Stimulated activated CD8-positive, alpha-beta memory T cell treated with anti-CD3 and anti-CD28 coated beads, Interleukin-15, amount 100 ng/mL, for 4 hours (primary cell): ENCODE measurements at places on chromosomes 13 and 19.

DNA sequence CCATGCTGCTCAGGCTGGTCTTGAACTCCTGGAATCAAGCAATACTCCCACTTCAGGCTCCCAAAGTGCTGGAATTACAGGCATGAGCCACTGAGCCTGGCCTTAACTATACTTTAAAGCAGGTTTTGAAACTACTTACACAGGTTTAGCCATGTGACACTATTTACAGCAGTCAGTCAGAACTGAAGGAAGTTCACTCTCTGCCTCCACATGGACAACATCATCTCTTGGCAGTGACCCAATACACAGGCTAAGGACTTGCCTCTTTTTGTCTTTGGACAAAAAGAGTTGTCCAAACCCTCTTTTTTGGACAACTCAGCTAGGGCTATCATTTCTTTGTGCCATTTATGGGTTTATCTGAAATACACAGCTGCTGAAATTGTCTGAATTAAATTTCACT is 89.0 kb upstream of the CLDN10 start:
- no peak for DNase-seq

- no peak for DNase-seq
These were observed 57.5 kb upstream of the KCTD4 start for GRCh38 chr13:45258334-45258675.

DNA sequence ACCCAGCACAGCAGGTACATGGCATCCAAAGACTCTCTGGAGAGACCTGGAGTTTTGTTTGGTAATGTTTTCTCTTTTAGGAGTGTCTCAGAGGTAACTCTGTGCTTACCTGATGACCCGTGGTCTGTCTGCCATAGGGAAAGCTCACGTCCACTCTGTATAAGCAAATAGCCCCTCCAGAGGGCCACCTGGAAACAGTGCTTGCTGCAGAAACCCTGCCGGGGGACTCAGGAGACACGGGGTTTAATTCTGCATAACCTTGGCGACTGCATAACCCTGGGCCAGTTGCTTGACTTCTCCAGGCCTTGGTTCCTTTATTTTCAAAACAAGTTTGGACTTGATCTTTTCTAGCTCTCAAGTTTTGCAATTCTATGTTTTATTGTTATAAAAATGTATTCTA is 187.2 kb upstream of the SOX1 start:
- DNase-seq: no peak

- DNase-seq: no peak
These were observed 697.5 kb downstream of the SLITRK1 start for GRCh38 chr13:83184819-83185218.

DNA sequence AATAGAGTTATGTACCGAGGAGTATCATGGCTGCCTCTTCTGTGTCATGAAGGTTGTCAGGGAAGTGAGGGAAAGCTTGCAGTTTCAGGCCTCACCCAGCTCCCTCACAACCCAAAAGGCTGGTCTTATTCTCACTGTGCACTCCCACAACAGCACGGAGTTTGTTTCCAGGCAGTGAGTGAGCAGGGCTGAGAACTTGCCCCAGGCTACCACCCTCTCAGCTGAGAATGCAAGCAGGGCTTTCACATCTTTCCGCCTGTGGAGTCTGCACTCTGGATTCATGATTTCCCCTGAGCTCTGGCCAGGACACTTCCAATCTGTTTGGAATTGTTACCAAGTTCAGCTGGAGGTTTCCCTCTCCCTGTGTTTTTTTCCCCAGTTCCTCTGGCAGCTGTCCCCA is 2284.7 kb upstream of the PCDH20 start:
- no peak for DNase-seq

- no peak for DNase-seq
These were observed 28.0 kb downstream of the BTBD2 start for GRCh38 chr19:1987197-1988187.

GRCh38 chr13:44273216-44273615 is 100.4 kb upstream of the SERP2 start:
- no peak for DNase-seq

- no peak for DNase-seq
These were observed 1.5 kb downstream of the PLEKHF1 start for GRCh38 chr19:29666578-29667386.

- DNase-seq: no peak
These were observed 926 bp downstream of the PRR12 start for GRCh38 chr19:49591731-49592485.

DNA sequence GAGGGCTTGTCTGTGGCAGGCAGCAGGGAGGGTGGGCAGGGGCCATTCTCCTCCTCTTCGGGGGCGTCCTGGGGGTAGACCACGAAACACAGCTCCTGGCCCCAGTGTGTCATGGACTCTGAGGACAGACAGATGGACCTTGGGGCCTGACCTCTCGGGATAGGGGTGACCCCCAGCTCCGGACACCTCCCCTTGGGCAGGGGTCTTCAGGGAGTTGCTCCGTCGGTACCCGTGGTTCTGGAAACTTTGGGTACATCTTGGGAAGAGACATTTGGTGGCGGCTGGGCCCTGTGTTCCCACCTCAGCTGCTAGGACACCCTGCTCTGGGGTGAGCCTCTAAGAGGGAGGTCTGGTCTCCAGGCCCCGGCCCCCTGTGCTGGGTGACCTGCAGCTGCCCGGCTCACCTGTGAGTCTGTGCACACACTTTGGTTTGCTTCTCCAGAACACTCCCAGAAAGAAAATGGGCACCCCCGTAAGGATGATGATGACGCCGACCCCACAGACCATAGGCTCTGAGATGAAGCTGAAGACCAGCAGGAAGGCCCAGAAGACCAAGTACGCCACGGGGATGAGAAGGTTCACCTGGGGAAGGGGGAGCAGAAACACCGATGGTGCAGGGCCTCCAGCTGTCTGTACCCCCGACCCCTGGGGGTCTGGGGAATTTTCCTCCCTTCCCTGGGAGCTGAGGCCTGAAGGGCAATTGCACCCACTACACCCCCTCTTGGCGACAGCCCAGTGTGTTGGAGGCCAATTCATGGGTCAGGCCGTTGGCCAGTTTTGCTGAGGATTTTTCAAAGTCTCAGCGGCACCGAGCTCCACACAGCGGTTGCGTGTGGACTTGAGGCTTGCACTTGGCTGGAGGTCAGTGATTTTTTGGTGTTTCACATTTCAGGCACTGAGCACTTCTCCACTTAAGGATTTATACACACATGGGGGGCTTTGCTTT is 15.0 kb downstream of the LRP3 start:
- DNase-seq: no peak

DNA sequence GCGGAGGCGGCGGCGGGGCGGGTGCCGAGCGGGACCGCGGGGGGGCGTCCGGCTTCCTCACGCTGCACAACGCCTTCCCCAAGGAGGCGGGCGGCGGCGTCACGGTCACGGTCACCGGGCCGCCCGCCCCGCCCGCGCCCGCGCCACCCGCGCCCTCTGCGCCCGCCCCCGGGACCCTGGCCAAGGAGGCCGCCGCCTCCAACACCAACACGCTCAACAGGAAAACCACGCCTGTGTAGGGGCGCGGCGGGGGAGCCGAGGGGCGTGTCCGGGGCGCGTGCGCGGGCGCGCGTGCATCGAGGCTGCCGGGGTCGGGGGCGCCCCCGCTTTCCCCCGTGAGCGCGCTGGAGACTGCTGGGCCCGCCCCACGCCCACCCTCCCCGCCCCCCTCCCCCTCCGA is 8.8 kb upstream of the CACNG6 start:
- DNase-seq: no peak

- no peak for DNase-seq
These were observed 1.1 kb upstream of the PSMC4 start for GRCh38 chr19:39969681-39970424.

GRCh38 chr19:30062065-30062906 is 120.2 kb downstream of the URI1 start:
- no peak for DNase-seq

- DNase-seq: no peak
These were observed 545.4 kb upstream of the GPC6 start for GRCh38 chr13:92681239-92681638.

DNA sequence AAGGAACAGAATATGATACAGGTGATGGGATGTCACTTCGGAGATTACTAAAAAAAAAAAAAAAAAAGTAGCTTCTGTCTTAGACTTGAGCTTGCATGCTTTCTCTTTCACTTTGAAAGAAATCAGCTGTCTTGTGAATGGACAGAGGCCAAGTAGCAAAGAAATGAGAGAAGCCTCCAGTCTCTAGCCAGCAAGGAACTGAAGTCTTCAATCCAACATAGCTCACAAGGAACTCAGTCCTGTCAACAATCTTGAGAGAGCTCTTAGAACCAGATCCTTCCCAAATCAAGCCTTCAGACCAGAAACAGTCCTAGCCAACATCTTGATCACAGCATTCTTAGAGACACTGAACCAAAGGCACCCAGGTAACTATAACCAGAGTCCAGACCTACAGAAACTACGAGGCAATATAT is 7.7 kb downstream of the N4BP2L2 start:
- DNase-seq: no peak

DNA sequence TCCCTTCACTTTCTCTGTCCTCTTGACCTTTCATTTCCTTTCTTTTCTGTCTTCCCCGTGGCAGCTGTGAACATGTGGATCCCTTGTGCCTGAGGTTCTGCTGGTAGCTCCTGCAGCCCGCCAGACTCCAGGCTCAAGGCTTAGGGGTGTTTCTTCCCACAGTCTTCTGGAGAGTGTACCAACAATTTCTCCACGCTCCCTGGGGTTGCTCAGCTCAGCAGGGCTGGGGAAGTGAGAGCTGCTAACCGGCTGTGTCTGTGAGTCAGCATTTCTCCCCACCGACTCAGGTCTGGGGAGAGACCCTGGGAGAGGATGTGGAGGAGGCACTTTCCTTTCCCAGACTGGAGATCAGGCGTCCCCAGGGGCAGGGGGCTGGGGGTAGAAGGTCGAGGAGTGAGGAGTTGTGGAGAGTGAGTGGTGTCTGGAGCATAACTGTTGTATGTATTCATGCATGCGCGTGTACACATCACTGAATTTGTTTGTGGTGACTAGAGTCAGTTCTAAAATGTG is 193.6 kb downstream of the KCNRG start:
- no peak for DNase-seq

DNA sequence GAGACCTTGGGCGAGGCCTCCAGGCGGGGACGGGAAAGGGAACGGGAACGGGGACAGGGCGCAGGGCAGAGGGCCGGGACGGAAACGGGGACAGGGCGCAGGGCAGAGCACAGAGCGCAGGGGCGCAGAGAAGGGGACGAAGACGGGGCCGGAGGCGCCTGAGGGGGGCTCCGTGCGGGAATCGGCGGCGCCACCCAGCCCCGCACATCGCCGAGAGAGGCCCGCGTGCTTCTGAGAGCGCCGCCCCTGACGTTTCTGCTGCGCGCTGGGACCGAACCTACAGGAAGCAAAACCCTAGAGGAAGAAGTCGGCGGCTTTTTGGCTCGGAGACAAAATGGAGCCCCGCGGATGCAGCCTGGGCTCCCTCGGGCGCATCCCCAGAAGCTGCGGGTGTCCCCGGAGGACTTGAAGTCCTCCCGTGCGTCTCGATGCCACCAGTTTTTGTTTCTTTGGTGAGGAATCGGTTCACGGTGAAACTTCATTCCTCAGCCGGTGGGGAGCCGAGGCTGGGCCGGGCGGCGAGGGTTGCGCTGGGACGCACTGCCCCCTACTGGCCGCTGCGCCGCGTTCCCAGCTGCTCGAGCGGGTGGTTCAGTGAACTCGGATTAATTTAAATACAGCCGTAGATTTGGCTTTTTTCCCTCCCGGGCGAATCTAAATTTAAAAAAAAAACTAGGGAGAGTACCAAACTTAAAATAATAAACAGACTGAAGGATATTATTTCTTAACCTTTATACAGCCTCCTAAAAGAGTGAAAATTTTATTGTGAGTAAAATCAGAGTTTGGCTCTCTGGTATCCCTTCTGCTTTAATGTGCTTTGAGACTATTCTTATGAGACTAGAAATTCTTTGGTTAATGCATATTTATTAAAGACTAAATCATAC is 350.0 kb upstream of the ARGLU1 start:
- DNase-seq: peak; percentile 21

DNA sequence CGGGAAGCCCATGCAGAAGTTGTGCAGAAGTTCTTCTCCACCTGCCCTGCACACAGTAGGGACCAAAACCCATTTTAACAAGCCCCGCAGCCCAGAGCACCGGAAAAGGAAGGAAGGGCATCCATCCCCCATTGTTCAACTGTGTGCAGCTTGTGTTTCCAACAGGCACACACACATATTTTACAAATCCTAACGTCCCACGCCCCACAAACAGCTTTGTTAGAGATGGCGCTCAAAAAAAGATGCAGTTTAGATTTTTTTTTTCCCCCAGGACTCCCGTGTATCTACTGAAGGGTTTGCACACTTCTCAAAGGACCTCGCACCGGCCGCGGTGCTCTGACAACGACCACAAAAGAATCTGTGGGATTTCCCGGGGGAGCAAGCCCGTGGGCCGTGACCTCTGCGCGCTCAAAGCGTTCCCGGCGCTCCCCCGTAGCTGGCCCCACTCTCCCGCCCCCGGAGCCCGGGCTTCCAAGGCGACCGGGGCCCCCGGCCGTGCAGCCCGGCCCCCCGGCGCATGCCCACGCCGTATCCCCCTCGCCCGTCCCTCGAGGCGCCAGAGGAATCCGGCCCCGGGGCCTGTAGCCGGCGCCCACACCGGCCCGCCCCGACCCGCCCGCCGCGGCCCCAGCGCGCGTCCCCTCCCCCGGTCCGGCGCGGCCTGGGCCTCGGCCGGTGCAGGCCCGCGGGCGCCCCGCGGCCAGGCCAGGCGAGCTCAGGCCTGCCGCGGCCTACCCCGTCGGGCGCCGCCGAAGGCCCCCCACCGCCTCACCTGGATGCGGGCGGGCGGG is 523 bp downstream of the ELAVL1 start:
- no peak for DNase-seq

DNA sequence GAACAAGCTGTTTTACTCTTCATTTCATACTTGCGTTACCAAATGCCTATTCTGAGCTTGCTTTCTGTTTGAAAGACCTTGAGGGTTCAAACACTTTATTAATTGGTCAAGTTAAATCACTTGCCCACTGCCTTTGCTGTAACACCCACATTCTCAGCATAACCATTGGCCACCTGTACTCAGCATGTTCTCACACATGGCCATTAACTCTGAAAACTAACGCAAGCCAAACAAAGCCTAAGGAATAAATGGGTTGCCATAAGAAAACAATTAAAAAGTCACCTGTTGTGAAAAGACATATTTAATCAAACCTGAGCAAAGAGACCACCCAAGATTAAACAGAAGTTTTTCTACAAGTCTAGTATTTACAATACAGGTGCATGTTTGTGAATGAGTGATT is 517.2 kb upstream of the SPRY2 start:
- no peak for DNase-seq

DNA sequence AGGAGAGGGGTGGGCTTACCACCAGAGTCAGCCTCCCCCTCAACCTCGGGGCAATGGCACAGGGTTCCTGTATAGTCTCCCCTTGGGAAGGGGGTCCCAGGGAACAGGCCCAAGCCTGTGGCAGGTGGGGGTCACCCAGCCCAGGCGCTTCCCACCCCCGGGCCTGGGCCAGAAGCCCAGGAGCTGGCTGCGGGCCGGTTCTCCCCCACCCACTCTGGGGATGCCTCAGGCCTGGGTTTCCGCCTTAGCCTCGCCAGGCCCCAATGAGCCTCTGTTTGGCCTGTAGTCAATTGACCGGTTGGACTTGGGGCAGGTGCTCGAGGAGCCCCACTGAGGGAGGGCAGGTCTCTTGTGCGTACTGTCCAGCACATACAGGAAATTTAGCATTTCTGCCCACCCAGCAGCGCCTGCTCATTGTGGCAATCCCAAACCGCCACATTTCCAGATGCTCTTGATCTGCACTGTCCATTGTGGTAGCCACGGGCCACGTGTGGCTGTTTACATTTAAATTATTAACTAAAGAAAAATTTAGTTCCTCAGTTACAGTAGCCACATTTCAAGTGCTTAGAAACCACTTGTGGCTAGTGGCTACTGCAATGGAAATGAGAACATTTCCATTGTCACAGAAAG is 9.9 kb downstream of the LYL1 start:
- no peak for DNase-seq
